ENCODE measurements at places on chromosomes 6 and 20. TPM values are rescaled to one million over a fixed set of nuclear protein-coding genes. Genes with fewer than 3 reads are reported as not detected.

DNA sequence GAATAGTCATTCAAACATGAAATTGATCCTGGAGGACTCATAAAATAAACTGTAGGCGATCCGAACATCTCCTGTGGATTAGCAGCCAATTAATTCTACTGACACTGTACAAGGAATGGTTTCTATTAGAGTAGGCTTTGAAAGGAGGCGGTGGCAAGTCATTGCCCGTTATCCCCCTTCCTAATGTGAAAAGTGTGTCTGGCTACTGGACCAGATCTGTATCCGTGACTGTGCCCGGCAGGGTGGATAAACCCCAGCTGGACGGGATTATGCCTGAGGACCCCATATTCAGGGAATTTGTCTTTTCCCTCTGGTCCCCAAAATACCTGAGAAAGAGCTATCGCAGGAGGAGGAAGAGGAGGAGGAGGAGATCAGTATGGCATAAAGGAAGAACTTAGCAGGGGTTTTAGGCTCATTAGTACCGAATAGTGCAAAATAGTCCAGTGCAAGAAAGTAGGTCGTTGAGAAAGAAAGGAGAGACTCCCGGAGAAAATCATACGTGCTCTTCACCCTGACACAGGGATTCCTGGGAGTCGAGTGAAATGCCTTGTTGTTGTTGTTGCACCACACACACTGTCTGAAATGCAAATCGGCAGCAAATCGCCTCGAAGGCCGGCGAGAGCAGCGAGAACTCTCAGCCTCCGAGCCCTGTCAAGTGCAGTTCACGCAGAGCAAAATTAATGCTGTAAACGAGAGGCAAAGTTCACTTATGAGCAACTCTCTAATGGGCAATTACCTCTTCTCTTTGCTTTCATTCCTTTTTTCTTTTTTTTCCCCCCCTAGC lies 178.9 kb upstream of the ARID1B start:
- no peak for DNase-seq

DNA sequence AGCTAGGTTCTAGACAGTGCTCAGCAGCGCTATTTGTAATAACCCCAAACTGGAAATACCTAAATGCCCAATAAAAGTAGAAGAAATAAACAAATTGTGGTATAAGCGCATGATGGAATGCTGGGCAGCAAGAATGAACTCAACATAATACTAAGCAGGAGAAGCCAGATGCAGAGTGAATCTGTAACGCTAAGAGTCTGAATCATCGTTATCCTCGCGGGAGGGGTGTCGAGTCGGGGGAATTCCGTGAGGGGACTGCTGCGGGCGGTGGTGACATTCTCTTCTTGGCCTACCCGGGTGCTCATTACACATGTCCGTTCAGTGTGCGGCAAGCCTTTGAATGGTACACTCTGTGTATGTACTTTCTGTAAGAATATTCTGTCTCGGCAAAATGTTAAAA lies 83.7 kb downstream of the SULF2 start:
- DNase-seq, result no peak

DNA sequence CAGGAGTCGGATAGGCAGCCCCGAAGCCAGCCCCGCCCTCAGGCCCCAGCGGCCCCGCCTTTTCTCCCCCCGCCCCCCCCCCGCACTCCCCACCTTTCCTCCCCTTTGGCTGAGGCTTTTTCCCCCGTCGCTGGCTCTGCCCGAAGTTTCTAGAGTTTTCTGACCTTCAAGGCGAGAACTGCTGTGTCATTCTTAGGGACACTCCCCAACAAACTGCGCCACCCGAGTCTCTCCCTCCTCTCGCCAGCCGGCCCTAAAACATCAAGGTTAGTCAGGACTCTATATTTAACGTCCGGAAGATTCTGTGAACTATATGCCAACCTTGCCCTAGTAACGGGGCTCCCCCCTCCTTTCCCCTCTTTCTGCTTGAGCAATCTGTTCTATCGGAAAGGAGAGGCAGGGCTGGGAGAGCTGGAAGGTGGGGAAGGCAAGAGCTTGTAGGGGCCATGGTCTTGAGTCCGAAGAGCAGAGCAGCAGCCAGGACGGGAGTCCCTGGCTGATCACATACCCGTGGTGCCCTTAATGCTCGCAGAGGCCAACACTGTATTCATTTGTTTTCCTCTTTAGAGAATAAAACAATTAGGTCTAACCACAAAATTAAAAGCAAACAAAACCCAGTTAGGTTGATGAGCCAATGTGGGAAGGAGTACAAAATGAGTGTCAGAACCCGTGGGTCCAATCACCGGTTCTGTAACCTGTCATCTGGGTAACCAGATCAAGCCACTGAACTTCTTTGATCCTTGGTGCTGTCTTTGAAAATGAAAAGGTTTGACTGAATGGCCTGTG lies 5.3 kb upstream of the HSPA1B start:
- DNase-seq, result peak; percentile 39

GRCh38 chr20:35008411-35009342 lies 53.0 kb downstream of the MYH7B start:
- no peak for DNase-seq

DNA sequence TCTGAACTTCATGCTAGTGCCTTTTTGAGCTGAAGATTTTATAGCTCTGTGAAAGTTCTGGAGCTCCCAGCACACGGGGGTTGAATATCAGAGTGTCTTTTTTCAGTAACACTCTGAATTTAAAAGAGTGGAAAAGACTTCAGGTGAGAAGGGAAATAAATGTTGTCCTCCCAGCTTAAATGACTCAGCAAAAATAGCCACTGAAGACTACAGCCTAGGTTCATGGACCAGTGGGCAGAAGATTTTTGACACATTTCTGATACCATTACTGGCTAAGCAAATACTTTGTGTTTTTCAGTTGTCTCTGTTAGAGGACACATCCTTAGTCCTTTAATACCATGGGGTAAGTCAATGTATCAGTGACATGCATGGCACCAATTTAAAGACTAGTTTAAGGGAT lies 338.5 kb upstream of the SPTLC3 start:
- no peak for DNase-seq

DNA sequence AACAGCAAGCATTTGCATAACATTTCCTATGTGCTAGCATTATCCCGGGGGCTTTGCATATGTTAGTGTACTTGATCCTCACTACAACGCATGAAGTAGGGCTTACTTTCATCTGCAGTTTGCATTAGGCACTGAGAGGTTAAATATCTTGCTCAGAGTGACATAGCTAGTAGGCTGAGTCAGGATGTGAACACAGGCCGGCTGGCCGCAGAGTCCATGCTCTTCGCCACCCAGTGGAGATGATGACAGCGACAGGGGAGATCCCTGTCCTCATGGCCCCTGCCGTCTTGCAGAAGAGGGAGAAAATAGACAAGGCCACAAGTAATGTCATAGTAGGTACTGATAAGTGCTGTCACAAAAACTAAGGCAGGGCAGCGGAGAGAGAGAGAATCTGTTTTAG lies 46.9 kb downstream of the LYRM4 start:
- DNase-seq, result peak; percentile 57

GRCh38 chr6:65760285-65760684 lies 53.3 kb upstream of the EYS start:
- DNase-seq, result no peak

WFDC5 gene
- not detected for total RNA-seq

CRISP2 gene
- not detected for total RNA-seq

GJA10 gene
- total RNA-seq, result not detected

SAPCD1 gene
- total RNA-seq, result 1.6 TPM

Measured in lung microvascular endothelial cell (primary cell).